ENCODE measurements at places on chromosomes 5 and 9.

GRCh38 chr5:131262953-131263541 lies 806 bp upstream of the CDC42SE2 start:
- peak; percentile 15 for DNase-seq

DNA sequence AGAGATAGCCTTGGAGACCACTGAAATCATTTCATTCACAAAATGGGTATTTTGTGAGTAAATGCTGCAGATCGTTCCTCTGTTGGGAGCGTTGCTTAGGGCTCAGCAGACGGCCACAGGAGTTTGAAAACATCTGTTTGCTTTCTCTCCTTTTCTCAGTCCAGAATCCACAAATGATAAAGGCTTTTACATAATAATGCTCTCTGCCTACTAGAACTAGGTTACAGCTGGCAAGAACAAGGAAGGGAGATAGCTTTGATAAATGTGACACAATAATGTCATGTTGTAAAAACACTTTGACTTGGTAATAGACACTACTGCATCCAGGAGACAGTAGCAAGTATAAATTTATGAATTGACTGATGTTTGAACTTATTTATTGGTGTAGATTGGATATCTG lies 1072.4 kb upstream of the CDH6 start:
- DNase-seq: no peak

DNA sequence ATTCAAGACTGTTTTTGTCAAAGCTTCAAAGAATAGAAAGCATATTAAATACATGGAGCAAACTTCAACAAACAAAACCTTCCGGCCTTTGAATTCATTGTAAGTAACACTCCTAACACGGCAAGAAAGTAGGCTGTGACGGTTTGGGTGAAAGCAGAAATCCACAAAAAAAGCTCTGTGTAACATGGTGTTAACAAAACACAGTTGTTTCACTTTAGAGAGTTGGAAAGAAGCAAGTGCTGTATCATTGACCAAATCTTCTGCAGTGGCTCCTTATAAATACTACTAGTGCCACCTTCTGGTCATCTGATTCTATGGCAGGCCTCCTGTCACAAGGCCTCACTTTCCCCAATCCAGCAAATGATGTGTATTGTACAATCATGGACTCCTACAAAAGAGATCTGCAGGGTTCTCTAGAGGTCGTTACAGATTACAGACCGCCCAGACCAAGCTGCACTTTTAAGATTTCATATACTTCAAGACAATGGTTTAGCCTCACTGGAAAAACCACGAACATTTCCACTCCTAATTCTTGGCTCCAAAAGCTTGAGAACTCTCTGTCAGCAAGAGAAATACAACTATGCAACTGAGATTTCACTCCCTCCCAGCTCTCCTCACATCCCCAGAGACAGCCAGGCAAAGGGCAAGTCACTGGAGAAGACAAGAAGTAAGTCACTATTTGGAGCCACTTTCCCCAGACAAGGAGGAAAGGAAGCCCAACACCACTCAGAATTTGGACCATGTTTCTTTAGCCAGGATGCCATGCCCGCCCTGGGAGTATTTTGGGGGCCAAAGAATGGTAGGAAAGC lies 196.2 kb downstream of the DTWD2 start:
- DNase-seq: no peak

- DNase-seq: no peak
These were observed 264.1 kb downstream of the MLLT3 start for GRCh38 chr9:20358207-20358606.
